Head of caudate nucleus (tissue), 42 donors: ENCODE measurements at places on chromosomes 2 and 18.

- no peak for DNase-seq
These were observed 62.0 kb upstream of the FZD5 start for GRCh38 chr2:207831584-207832248.

GRCh38 chr2:23624915-23625314 is 239.9 kb downstream of the KLHL29 start:
- no peak for DNase-seq

GRCh38 chr18:3816610-3817363 is 366.8 kb downstream of the TGIF1 start:
- no peak for DNase-seq

DNA sequence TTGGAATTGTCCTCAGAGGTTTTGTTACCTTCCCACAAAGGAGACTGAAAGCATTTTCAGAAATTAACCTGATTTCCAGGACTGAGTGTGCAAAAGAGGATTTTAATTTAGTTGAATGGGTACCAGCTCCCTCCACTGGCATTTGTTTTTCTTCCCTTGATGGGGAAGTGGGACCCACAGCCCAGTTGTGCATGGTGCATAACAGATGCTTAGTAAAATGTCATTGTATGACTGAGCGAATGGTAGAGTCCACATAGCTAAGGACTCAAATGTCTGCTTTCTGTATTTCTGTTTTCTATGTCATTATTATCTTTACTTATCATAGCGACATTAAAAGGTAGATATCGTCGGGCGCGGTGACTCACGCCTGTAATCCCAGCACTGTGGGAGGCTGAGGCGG is 75.5 kb upstream of the RAPH1 start:
- DNase-seq: no peak

DNA sequence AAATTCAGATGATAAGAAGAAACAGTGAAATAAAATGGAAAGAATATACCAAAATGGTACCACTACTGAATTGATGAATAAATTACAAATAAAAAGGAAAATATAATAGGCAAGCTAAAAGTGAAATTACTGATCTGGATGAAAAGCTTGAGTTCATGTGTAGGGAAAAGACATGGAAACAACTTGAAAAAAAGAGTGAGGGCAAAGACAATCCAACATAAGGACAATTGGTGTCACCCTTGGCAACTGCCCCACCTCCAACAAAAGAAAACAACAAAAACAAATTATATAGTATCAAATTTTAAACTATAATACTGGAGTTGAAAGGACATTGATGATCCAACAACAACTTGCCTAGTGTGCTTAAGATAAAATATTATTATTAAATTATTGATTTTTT is 37.6 kb downstream of the PPP1R1C start:
- no peak for DNase-seq

GRCh38 chr18:36207303-36207702 is 20.0 kb downstream of the MOCOS start:
- no peak for DNase-seq

GRCh38 chr2:146366276-146366675 is 1478.6 kb upstream of the ACVR2A start:
- DNase-seq: no peak

DNA sequence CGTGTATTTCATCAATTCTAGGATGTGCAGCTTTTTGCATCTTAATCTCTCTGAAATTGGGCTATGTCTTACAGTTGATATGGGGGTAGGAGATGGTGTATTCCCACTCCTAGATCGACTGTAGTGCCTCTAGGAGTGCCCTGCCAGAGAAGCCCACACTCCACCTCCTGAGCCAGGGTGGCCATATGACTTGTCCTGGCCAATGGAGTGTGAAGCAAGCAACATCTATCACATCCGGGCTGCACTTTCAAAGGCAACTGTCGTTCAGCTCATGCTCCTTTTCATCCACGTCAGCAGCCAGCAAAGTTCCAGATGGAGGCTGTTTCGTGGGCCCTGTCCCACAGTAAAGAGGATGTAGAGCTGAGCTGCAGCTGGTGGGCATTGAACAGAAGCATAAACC is 149.4 kb upstream of the SLC1A4 start:
- no peak for DNase-seq

GRCh38 chr2:1143129-1143528 is 192.5 kb downstream of the SNTG2 start:
- DNase-seq: no peak

DNA sequence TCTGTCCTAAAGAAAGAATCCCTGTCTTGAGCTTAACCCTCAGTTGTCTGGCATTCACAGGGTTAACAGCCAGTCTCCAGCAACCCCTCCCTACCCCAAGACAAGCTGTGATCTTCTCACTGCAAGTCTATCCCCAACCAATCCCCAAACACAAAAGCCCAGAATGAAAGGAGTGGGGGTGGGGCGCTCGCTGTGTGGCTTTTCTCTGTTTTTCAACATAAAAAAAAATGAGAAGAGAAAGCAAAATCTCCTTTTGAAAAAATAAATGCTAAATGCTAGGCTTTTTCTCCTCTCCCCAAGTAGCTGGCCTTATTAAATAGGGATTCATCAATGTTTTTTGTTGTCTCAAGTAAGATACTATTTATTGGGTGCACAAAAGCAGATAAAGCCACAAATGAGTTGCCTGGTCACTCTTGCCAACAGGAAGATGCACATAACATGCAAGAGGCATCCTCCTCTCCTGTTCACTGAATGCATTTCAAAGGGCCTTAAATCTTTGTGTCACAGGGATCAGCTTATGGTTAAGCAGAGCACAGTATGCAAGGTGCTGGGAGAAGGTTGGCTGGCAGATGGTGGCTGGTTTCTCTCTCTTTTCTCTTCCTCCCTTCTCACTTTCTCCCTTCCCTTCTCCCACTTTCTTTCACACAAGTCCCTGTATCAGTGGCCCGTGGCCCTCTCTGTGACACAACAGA is 225.6 kb downstream of the CMPK2 start:
- DNase-seq: no peak

GRCh38 chr2:51971136-51971535 is 939.2 kb upstream of the NRXN1 start:
- no peak for DNase-seq

DNA sequence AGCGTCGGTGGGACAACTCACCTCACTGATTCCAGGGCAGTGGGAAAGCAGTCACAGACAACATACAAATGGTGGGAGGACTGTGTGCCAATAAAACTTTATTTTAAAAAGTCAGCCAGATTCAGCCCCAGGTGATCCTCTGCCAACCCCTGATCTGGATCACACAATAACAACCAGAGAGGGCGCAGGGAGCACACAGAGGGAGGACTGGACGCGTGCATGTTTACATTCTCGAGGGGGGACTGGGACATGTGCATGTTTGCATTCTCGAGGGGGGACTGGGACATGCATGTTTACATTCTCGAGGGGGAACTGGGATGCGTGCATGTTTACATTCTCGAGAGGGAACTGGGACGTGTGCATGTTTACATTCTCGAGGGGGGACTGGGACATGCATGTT is 209.5 kb downstream of the NDUFA10 start:
- no peak for DNase-seq

DNA sequence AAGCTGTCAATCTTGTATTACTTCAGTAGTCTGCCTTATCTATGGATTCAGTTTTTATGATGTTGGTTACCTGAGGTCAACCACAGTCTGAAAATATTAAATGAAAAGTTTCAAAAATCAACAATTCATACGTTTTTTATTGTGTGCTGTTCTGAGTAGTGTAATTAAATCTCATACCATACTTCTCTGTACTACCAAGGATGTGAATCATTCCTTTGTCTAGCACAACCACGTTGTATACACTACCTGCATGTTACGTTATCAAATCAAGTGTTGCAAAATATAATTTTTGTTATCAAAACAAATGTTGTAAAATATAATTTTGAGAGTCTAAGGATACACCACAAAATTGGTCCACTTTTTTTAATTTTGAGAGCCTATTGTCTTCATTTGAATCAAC is 590.2 kb upstream of the SETBP1 start:
- DNase-seq: no peak

GRCh38 chr2:216693414-216694080 is 1.8 kb downstream of the IGFBP5 start:
- no peak for DNase-seq

GRCh38 chr18:37385846-37386778 is 179.5 kb downstream of the CELF4 start:
- DNase-seq: no peak

- DNase-seq: peak; percentile 62
These were observed at the start of gene IFIH1 for GRCh38 chr2:162318328-162319180. Gene IFIH1, minus strand, starts transcription at chr2:162318684. Its CDS starts 377 bp downstream, at chr2:162318307.

DNA sequence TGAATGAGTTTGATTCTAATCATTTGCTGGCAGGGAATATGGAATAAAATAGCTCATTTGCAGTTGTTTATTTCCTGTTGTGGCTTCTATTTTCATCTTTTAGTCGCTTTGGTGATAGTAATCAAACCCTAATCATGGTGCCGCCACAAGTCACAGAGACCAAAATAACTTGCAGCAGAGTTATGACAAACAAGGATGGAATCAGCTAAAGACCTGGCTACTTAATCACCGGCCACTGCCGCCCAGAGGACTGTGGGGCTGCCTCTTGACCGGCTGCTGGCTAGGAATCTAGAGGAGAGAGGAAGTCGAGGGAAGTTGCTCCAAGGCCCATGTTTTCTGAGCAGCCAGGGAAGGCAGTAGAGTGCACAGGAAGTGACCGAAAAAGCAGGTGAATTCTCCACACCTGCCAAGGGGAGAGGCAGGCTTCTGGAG is 5.1 kb upstream of the SMAD7 start:
- no peak for DNase-seq

- no peak for DNase-seq
These were observed 651 bp upstream of the STAM2 start for GRCh38 chr2:152176113-152176714.

- DNase-seq: no peak
These were observed 104.3 kb downstream of the PRKCE start for GRCh38 chr2:45755585-45756335.

DNA sequence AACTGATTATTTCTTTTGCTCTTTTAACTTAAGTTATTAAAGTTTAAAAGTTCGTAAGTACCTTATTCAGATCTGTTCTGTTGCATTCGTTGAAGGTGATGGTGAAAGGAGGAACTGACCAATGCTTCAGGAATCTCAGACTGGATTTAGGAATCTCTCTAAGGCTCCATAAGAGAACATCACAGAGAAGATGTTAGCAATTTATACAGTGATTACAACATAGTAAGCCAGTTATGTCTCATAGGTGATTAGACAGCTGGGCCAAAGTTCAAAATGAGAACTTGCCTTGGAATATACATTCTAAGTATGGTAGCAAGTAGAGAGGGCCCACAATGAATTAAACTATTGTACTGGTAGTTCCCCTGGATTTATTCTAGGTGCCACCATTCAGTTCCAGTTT is 3.2 kb downstream of the MARS2 start:
- DNase-seq: no peak

DNA sequence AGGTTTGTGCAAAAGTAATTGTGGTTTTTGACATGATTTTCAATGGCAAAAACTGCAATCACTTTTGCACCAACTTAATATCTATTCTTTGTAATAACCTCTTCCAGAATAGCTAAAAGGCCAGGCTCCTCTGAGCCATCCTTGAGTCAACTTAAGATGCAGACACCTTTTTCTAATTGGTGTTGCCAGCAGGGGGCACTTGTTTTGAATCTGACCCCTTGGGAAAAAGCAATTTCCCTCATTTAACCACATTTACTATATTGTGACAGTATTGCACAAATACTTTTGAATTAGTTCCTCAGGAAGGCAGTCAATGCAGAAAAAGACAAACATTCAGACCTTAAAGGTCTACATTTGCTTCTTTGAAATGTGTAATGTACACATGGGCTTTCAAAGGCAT is 78.6 kb upstream of the GALNT5 start:
- DNase-seq: no peak

DNA sequence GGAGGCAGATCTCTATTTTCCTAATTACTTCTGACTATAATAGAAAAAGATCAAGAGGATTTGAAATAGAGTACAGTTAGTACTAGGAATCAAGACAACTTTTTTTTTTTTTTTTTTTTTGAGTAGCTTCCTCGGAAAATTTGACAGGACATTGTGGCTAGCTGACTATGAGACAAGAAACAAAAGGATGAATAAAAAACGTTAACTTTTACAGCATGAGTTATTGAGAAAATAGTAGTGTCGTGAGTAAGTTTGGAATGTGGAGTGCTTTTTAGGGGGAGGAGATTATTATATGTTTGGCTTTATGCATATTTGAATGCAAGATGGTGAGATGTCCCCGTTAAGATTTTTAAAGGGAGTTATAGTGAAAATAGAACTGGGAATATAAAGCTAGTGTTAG is 27.7 kb upstream of the CPS1 start:
- DNase-seq: no peak

GRCh38 chr2:219662566-219662965 is 35.1 kb downstream of the SLC4A3 start:
- DNase-seq: no peak

GRCh38 chr2:235883675-235884074 is 284.5 kb downstream of the GBX2 start:
- no peak for DNase-seq

DNA sequence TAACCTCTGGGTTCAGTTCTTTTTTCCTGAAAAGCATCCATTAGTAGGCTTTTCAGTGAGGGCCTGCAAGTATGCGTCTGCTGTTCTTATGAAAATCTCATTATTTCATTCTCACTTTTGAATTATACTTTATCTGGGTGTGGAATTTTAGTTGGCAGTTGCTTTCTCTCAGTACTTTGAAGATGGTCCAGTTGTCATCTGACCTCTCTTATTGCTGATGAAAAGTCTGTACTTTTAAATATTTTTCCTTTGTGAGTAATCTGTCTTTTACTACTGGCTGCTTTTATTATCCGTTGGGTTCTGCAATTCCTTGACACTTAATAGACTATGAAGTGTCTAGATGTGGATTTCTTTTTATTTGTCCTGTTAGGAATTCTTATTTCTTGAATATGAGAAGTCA is 307.8 kb downstream of the CYP26B1 start:
- no peak for DNase-seq

GRCh38 chr2:97646977-97647376 is 1.1 kb downstream of the COX5B start:
- DNase-seq: no peak

- no peak for DNase-seq
These were observed 2.0 kb downstream of the SP9 start for GRCh38 chr2:174336501-174337336.

GRCh38 chr2:105330681-105331375 is 1.3 kb upstream of the TGFBRAP1 start:
- DNase-seq: no peak

DNA sequence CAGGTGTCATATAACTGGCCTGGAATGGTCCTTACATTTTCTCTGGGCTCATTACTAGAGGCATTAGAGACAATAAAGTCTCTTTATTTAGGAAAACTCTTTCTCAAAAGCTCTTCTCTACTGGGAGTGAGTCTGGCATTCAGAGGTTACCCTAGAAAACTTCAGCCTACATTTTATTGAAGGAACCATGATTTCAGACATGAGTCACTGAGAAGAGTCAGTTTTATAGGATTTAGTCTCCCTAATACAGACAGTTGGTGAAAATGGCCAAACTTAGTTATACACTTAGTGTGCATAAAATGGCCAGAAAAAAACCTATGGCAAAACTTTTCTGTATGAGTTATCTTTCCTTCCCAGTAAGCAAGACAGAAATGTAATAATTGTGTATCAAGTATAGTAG is 689.4 kb downstream of the ZEB2 start:
- no peak for DNase-seq
